Type B pancreatic cell (in vitro differentiated cells): ENCODE measurements at places on chromosomes 1 and 21. TPM values are rescaled to one million over a fixed set of nuclear protein-coding genes. Genes with fewer than 3 reads are reported as not detected.

DNA sequence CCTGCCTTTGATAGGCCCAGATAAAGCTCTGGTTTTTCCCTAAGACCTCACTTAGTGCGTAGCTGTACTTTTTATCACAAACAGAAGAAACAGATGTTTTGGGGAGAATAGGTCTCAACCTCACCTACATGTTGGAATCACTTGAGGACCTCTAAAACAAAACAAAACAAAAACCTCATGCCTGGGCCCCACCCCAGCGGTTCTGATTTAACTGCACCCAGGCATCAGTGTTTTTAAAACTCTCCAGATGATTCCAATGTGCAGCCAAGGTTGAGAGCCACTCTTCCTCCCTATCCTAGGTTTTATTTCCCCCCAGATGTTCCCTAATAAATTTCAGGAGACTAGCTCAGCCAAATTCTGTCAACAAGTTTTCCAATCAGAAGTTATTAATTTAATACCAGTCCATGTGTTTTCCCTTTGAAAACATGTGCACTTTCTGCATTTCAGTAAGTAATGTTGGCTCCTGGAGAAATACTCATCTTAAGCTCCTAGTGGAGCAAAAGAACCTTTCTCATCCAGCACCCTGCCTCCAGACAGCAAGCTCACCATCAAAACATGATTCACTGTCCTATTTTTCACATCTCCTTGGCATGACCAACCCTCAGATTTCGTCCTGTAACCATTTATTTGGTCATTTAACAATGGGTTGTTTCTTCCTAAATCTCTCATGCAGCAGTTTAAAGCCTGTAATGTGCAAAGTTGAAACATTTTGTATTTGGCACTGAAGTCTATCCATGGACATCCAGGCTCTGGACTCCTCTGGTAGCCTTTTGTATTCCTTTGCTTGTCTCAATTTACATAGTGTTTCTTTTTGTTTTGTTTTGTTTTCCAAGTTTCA lies 27.5 kb downstream of the LRRC8C start:
- no peak overlapping the region for H3K4me3 ChIP-seq
- no peak overlapping the region for H3K27ac ChIP-seq
- no peaks in the 10 kb centered on the region for H3K36me3 ChIP-seq
- H3K27me3 ChIP-seq: no peaks in the 10 kb centered on the region

The OR6N1 gene
- total RNA-seq: not detected in 2 replicates

The CYP4X1 gene
- total RNA-seq: 0.31 and 1.8 TPM in 2 replicates

- H3K36me3 ChIP-seq: no peaks in the 10 kb centered on the region
- peaks cover 27% of the 10 kb centered on the region for H3K4me1 ChIP-seq
- H3K27me3 ChIP-seq: no peaks in the 10 kb centered on the region
- H3K27ac ChIP-seq: no peak overlapping the region
- no peak overlapping the region for H3K4me3 ChIP-seq
These were observed 52.1 kb downstream of the SYDE2 start for GRCh38 chr1:85148524-85149250.

DNA sequence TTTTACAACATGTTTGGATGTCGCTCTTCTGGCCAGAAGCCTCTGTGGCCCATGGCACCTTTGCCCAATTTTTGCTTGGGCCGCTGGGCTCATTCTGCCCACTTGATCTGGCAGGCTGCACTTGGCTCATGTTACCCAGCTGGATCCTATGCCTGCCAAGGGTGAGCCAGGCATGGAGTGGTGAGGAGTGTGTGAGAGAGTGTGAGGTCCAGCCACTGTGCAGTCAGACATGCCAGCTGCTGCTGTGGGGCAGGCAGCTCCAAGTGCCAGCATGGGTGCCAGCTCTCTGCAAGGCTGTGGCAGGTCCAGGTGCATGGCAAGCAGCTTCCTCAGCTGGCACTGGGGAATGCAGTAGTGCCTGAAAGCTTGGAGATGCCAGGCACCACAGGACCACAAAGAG lies 71.0 kb downstream of the EBNA1BP2 start:
- no peaks in the 10 kb centered on the region for H3K36me3 ChIP-seq
- H3K27me3 ChIP-seq: peaks cover 4% of the 10 kb centered on the region
- no peak for DNase-seq
- H3K4me3 ChIP-seq: no peak overlapping the region

- no peak overlapping the region for H3K4me3 ChIP-seq
- peaks cover 17% of the 10 kb centered on the region for H3K36me3 ChIP-seq
- no peak for DNase-seq
- no peak overlapping the region for H3K27ac ChIP-seq
- H3K4me1 ChIP-seq: peaks cover 23% of the 10 kb centered on the region
These were observed 8.1 kb downstream of the KAZN start for GRCh38 chr1:14606632-14607031.
